ENCODE measurements at places on chromosomes 2 and 18.

GRCh38 chr2:156326526-156327095 is 5.9 kb downstream of the NR4A2 start:
- no peak for DNase-seq

DNA sequence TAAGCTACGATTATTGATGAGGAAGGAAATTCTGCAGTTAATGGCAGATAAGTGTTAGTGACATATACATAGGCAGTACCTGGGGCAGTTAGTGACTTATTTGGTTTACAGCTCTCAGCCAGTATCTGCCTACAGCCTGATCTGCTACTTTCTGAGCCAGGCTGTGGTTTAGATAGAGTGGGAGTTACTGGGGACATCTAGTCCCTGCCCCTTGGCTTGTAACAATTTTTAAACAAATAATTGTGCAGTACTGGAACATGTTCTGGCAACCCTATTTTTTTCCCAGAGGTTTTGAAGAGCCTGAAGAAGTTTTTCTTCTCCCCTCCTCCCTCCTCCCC is 2.3 kb downstream of the KIF5C start:
- DNase-seq, result no peak

- no peak for DNase-seq
Observed at GRCh38 chr2:232113821-232114220, 152.3 kb downstream of the DIS3L2 start.

- DNase-seq, result no peak
Observed at GRCh38 chr2:190352668-190353536, 9.5 kb downstream of the INPP1 start.

- DNase-seq, result no peak
Observed at GRCh38 chr2:197675246-197675645, at the start of gene RFTN2. RFTN2 (minus strand) TSS chr2:197675587; CDS start chr2:197675458, 129 bp downstream.

DNA sequence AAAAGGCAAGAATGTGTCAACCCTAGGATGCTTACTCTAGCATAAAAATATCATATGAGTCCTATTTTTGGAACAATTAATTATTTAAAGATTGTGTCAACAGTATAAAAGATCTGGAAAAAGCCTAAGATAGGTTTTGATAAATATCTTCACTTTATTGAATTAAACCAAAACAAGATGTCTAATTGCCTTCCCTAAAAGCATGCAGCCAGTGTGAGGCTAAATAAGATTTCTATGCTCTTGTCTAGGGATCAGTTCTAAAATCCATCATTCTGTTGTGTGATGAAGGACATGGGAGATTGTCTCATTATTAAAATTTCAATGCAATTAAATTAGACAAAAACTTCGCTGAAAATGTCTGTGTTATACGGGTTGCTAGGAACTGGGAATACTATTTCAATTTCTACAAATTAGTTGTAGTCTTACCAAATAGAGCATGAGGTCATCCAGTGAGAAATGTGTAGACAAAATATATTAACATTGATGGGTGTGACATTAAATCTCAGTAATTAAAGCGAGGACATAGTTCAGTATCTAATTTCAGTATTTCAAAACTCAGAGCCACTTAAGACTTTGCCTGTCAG is 535.6 kb upstream of the FSIP2 start:
- no peak for DNase-seq

DNA sequence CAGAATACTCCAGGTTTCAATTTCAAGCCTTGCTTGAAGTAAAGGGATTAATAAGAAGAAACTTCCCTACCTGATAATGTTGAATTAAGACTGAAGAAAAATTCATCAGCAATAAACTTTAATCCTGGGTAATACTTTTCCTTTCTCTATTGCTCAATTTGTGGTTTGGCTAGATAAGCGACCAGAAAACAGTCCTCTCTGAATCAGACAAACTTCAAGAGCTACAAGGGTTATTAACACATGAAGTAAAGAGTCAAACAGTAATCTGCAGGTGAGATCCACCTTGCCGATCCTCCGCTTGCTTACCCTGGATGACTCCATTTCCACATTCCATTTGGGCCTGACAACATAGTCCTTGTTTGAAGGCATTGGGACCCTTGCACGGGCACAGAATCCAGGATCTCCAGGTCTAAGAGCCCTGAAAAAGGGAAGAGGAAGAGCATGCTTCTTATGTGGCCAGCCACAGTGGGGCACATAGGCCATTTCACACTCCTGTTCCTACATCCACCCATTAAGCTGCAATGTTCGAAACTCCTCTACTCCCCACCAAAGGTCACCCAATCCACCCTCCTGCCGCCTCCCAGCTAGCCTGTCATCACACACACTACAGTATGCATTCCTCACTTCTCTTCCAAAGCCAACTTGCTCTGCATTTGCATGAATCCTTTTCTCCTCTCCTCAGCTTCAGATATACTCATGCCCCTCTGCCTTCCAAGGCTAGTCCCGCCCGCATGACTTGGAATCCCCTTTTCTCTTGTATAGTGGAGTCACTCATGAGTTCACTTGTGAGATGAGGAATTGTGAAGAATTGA is 39.8 kb downstream of the IWS1 start:
- DNase-seq, result no peak

GRCh38 chr2:13335862-13336535 is 619.3 kb downstream of the TRIB2 start:
- no peak for DNase-seq

- no peak for DNase-seq
Observed at GRCh38 chr2:189830510-189830909, 46.3 kb downstream of the PMS1 start.

- no peak for DNase-seq
Observed at GRCh38 chr2:147614471-147614870, 230.4 kb upstream of the ACVR2A start.

DNA sequence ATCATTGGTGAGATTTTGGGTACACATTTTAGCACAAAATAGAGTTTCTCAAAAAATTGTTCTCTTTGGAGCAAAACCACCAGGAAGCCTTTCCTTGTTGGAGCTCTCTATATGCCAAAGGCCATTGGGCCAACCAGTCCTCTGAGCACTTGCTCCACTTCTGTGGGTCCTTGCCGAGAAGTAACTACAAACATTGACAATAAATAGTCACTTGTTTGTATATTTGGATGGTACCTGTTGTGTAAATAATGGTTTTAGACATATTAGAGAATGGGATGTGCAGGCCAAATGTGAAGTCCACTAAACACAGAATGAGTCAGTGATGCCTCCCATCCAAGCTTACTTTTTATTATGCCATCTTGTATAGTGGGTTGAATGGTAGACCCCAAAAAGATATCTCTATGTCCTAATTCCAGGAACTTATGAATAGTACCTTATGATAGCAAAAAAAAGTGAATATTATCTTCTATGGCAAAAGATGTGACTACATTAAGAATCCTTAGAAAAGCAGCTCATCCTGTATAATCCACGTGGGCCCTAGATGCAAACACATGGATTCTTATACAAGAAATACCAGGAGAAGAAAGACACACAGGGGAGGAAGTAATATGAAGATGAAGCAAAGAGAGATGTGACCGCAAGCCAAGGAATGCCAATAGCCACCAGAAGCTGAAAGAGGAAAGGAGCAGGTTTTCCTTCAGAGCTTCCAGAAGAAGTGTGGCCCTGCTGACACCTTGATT is 24.6 kb downstream of the SRD5A2 start:
- no peak for DNase-seq

GRCh38 chr2:7133521-7133920 is 216.3 kb downstream of the RNF144A start:
- DNase-seq, result no peak

- DNase-seq, result no peak
Observed at GRCh38 chr18:47775961-47776360, 154.5 kb downstream of the SMAD2 start.

GRCh38 chr2:206343816-206344215 is 69.4 kb downstream of the ZDBF2 start:
- DNase-seq, result no peak

DNA sequence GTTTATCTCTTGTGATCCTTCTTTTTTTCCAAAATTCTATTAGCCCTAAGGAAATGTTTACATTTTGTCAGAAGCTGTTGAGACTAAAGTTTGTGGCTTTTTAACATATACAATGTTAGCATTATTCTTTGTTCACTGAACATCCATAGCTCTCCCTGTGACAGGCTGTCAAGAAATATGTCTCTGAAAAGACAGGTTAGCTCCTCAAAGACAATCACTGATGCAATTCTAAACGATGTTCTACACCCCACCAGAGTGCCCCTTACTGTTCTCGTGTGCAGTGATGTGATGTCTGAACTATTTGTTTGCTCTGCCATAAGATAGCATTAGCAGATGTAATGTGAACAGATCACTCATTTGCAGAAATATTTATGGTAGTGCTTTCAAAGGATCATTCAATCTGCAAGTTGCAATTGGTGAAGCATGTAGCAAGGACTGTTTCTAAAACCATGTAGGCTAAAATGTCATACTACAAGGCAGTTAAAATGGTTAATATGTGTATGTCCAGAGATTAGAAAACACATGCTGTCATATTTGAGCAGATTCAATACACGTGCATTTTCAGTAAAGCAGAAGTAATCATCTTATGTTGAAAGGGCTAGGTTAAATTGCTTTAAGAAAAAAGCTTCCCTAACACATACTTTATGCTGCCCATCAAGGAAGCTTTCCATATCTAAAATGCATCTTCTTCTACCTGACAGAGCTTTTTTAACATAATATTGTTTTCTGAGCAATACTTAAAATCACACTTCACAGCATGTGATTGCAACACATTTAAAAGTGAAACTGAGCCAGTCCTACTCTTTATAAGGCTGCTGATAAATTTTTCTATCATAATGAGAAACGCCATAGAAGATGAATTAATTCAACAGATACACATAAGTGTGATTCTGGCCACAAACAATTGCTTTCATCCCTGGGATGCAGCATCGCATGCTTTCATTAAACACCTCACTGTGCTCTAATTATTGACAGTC is 285.7 kb upstream of the UBE2E3 start:
- no peak for DNase-seq

DNA sequence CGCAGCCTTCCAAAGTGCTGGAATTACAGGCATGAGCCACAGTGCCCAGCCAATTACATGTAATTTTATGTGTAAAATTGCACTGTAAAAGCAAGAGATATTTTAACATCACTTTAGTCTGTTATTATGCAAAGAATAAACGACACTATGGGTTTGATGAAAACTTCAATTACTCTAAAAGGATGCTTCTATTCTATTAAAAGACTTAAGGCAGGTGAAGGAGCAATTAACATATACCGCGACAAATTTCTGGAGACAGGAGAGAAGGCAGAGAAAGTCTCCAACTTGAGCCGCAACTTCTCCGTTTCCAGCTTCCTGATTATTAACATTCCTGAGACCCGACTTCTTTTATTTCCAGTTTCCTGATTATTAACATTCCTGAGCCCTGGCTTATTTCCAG is 53.7 kb downstream of the FAM210A start:
- no peak for DNase-seq

DNA sequence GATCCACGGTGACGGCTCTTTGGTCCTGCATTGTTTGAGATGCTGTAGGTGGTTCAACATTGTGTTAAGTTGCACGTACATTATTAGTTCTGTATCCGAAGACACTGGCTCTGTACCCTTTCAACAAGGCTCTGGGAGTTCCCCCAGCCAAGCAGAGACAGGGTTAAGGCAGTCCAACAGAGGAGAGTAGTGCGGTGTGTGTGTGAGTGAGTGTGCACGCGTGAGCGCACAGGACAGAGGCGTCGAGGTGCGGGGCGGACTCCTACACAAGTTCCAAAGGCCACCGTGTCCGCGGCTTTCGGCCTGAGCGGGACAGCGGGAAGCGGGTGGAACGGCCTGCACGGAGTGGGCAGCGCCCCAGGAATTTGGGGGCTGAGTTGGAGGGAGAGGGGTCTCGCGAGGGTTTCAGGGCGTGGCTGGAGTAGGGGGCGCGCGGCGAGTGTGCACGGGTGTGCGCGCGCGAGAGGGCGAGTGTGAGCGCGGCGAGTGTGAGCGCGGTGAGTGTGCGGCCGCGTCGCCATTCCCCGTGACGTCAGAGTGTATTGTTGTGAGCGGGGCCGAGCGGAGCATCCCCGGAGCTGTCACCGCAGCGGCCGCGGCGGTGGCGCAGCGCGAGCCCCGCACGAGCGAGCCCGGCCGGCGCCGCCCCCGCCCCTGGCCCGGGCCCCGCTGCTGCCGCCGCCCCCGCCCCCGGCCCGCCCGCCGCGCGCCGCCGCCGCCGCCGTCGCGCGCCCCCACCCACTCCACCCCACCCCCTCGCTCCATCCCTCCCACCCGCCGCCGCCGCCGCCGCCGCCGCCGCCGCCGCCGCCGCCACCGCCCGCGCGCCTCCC is at the start of gene ASXL3:
TSS of gene ASXL3 (plus strand) at position 535 of the 833 bp plus-strand sequence. CDS start 413 bp downstream, outside the sequence.
- DNase-seq, result no peak

DNA sequence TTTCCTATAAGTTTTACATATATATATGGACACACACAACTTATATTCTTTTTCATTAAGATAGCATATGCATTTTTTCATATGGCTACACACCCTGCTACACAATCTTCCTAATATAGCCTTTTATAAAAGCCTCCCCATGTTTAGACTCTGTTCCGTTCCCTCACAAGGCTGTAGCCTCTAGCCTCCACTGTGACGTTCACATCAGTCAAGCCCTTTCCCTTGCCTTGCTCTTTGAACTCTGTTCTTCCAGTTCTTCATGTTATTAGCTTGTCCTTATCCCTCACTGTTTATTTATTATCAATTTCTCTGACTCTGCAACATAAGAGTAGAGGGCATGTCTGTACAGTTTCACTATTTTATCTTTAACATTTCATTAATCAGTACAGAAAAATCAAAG is 38.9 kb downstream of the HADHB start:
- no peak for DNase-seq

- no peak for DNase-seq
Observed at GRCh38 chr2:241324775-241325174, 9.1 kb downstream of the SEPTIN2 start.

DNA sequence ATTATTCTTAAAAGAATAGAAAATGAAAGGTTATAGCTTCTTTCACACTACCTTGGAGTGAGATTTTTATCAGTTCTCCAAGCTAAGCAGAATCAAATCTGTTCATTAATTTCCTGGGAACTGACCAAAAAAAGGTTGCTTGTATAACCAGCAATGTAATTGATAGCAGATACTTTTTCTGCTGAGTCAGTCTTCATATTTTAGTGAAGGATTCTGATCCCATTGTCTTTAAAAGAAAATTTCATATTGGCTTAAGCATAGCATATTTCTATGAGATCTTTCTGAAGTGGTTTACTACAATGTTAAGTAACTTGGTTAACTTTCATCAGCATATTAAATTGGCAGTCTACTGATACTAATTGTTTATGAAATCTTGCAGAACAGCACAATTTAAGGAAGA is 338.0 kb downstream of the TMX3 start:
- no peak for DNase-seq
